ENCODE measurements at places on chromosomes 16 and 17.

- no peak for DNase-seq
Observed at GRCh38 chr17:6420173-6420641, 14.7 kb downstream of the AIPL1 start.

GRCh38 chr16:15466886-15467781 lies 32.7 kb downstream of the BMERB1 start:
- DNase-seq, result no peak

DNA sequence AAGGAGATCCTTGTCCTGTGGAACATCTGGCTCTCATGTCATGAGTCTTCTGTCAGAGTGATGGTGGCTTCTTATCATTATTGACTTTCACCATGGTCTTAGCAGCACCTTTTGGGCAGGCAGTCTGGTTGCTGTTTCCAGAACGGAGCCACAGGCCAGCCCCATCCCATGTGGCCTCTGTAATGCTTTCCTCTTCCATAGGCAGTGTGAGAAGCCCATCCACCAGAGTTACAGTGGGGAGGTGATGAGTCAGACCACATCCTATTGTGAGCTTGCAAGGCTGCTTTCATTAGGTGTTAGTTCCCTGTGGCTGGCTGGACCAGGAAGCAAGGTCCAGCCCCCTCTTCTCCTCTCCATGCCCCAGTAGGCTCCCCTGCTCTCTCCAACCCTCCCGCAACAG lies 30.8 kb upstream of the SPACA3 start:
- DNase-seq, result no peak

- no peak for DNase-seq
Observed at GRCh38 chr17:1160591-1161390, 19.0 kb downstream of the ABR start.

DNA sequence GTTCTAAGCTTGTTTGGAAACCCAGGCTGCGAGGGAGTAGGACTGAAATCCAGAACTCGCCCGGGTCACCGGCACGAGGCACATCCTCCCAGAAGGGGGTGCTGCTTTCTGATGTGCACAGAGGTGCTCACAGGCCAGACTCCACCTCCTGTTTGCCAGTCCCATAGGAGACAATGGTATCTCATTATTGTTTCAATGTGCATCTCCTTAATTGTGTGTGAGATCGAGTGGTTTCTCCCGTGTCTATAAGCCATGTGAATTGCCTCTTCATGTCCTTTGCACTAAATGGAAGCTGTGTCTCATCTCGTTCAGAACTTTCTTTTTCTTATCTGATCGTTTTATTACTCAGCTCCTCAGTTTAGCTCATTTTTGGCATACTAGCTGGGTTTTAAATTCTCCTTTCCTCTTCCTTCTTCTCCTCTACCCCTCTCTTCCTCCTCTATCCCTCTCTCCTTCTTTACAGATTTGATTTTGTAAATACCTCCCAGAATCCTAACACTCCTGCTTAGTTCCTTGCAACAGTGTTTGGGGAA lies 32.1 kb upstream of the PRKCB start:
- peak; percentile 63 for DNase-seq

DNA sequence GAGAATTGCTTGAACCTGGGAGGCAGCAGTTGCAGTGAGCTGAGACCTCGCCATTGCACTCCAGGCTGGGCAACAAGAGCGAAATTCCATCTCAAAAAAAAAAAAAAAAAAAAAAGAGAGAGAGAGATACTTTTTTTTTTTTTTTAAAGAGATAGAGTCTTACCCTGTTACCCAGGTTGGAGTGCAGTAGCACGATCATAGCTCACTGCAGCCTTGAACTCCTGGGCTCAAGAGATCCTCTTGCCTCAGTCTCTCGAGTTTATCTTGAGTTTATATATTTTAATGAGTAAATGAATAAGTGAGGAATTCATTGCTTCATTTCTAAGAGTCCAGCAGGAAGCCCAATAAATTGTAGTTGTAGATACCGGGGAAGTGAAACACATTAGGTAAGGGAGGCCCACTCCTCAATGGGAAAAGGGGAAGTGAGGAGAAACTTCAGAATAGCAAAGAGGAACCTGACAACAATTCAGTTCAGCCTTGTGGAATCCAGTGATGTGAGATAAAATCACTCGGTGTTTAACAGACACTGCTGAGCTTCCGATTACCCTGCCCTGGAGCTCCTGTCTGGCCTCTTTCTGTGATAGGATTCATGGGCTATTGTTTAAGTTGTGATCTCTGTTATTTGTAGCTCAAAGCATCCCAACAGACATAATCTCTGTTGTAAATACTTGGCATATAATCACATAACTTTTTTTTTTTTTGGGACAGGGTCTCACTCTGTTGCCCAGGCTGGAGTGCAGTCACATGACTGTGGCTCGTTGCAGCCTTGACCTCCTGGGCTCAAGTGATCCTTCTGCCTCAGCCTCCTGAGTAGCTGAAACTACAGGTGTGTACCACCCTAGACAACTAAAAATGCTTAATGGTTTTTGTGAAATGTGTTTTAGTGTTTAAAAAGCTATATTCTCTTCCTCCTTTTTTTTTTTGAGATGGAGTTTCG lies 15.8 kb upstream of the ITGAM start:
- no peak for DNase-seq

- no peak for DNase-seq
Observed at GRCh38 chr16:11682655-11683096, 14.4 kb downstream of the SNN start.

GRCh38 chr17:33049781-33050414 lies 58.3 kb downstream of the SPACA3 start:
- peak; percentile 2 for DNase-seq

DNA sequence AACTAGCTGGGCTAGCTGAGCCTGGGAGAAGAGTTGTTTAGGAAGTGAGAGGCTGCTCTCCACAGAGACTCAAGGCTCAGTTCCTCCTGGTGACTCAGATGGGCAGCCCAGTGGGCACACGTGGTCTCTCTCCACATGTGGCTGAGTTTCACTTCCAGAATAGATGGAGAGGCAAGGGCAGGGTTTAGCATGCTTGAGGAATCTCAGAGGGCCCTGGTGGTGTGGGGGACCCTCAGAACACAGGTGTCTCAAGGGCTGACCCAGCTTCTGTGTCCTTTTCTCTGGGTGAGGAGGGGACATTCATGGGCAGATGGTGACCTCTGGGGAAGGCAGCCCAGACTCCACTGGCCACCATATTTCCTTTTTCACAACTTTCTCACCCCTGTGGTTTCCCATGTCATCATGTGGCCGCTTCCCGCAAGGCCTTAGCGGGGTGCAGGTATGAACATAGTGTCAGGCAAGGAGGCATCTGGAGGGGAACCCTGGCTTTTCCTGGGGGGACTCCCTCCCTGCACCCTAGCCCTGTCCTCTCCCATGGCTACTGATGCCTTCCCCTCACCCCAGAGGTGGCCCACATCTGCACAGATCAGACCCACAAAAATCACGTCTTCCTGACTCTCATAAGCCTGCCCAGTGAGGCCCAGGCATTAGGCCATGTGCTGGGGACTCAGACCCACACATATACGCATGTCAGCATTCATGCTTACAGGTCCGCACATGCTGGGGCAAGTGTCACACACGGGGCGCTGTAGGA lies 3.3 kb downstream of the GRN start:
- no peak for DNase-seq

DNA sequence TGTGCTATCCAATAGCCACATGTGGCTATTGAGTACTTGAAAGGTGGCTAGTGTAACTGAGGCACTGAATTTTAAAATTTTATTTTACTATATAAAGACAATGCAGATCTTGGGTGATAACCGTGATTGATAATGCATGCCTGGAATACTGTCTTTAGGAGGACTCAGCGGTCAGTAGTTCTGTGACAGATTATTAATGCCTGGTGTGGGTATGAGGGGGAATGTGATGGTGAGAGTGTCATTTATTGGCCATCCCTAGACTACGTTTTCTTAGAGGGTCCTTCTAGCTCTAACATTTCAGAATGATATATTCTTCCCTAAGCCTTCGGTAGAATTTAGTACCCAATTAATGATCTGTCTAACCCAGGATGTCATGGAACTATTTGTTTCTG lies 157.6 kb downstream of the CPPED1 start:
- DNase-seq, result no peak

DNA sequence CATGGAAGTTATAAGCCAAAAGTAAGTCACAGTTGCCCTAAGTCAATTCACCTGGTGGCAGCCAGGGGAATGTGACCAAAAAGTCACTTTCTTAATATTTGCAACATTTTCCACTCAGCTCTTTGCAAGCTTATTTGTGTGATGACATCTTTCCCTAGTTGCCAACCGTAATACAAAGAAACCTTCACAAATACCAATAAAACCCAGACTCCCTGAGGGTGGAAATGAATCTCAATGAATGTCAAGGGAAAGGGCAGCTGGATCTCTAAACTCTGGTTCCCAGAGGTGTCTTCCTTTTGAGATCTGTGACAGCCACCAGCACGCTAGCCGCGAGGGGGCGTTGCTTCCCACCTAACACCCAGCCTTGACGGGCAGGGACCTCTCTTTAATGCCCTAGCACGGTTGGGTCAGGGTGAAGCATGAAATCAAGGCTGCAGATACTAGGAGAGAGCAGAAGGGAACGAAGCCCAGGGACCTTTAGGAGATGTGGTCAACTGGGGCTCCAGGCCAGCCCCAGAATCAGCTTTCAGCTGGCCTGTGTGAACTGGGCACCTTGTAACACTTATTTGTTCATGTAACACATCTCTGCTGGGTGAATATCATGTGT lies 82.2 kb downstream of the CMC2 start:
- peak; percentile 11 for DNase-seq

DNA sequence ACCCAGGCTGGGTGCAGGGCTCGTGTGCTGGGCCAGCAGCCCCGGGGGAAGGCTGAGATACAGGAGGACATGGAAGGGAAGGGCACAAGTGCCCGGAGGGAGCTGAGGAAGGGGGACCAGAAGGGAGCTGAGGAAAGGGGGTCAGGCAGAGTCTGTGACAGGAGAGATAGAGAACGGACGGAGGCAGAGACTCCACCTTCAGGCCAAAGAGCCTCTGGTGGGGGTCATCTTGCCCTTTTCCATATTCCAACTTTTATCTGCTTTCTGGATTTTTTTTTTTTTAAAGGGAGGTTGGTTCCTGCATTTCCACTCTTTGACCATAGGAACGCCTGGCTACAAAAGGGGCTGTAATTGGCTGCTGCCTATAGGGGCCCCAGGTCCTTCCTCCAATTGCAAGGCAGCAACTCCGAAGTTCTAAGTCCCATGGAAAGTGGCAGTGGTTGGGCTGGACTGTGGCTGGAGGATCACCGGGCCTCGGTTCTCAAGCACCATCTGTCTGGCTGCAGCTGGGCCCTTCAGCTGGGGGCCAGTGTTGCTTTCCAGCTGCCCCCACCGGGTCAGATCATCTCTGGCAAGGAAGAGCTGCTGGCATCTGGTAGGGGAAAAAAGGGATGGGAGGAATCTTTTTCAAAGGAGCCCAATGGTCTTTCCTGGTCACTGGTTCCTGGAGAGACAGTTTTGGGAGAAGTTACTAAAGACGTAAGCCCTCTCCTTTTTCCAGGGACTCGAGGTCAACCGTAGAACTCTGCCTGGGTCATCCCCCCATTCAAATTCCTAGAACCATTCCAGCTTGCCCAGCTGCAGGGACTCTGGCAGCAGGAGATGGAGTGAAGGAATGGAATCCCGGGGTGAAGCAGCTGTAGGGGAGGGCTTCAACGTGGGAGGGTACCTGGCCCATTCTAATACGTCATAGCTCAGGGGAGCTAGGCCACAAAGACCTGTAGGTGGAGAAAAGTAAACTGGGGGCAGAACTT lies 13.1 kb upstream of the MRPS23 start:
- DNase-seq, result no peak

GRCh38 chr17:3712811-3713463 lies 10.8 kb upstream of the HASPIN start:
- no peak for DNase-seq

DNA sequence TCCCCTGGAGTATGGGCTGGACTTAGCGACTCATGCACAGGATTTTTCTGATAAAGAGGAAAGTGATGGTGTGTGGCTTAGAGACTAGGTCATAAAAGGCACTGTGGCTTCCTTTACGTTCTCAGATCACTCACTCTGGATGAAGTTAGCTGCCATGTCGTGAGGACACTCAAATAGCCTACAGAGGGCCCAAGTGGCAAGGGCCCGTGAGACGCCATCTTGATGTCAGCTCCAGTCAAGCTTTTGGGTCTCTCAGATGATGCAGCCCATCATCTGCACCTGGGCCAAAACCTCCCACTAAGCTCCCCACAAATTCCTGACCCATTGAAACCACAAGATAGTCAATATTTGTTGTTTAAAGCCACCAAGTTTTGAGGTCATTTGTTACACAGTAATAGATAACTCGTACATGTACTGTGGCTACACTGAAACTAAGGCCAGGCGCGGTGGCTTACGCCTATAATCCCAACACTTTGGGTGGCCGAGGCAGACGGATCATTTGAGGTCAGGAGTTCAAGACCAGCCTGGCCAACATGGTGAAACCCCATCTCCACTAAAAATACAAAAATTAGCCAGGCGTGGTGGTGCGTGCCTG lies 14.7 kb downstream of the ST6GALNAC2 start:
- no peak for DNase-seq

GRCh38 chr16:85041219-85042166 lies 13.9 kb downstream of the KIAA0513 start:
- no peak for DNase-seq

GRCh38 chr17:4834681-4835020 lies 1.5 kb downstream of the MINK1 start:
- DNase-seq, result no peak

DNA sequence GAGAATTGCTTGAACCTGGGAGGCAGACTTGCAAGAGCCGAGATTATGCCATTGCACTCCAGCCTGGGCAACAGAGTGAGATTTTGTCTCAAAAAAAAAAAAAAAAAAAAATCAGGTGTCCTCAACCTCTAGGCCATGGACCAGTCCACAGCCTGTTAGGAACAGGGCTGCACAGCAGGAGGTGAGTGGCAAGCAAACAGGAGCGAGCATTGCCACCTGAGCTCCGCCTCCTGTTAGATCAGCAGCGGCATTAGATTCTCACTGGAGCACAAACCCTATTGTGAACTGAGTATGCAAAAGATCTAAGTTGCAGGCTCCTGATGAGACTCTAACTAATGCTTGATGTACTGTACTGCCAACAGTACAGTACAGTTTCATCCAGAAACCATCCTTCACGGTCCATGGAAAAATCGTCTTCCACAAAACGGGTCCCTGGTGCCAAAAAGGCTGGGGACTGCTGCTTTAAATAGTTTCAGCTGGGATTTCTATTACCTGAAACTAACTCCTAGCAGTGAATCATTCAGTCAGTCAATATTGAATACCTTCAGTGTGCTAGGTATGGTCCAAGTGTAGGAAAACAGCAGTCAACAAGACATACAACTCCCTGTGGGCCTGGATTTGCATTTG lies 56.3 kb upstream of the DHX40 start:
- no peak for DNase-seq

- no peak for DNase-seq
Observed at GRCh38 chr17:61926826-61927207, 965 bp downstream of the INTS2 start.
